ENCODE measurements at places on chromosomes 7 and 10. TPM values are rescaled to one million over a fixed set of nuclear protein-coding genes. Genes with fewer than 3 reads are reported as not detected.

The CASP2 gene
- 53.1 TPM for polyA plus RNA-seq

The ELFN1 gene
- 17.9 TPM for polyA plus RNA-seq

The FAM25A gene
- not detected for polyA plus RNA-seq

The TOMM7 gene
- 357 TPM for polyA plus RNA-seq

The NAT16 gene
- 0.08 TPM for polyA plus RNA-seq

The ITGB8 gene
- polyA plus RNA-seq: 39.6 TPM

The MYO1G gene
- polyA plus RNA-seq: 0.70 TPM

The CPN1 gene
- 3.0 TPM for polyA plus RNA-seq

The FANK1 gene
- polyA plus RNA-seq: 11.0 TPM

The HOXA7 gene
- 24.3 TPM for polyA plus RNA-seq

The ANXA11 gene
- 130 TPM for polyA plus RNA-seq

The KCNK18 gene
- not detected for polyA plus RNA-seq

The NACAD gene
- 9.3 TPM for polyA plus RNA-seq

- DNase-seq: no peak
Observed at GRCh38 chr10:57654856-57655255, 612.8 kb downstream of the IPMK start.

- DNase-seq: no peak
Observed at GRCh38 chr7:16652240-16652583, 6.2 kb downstream of the BZW2 start.

DNA sequence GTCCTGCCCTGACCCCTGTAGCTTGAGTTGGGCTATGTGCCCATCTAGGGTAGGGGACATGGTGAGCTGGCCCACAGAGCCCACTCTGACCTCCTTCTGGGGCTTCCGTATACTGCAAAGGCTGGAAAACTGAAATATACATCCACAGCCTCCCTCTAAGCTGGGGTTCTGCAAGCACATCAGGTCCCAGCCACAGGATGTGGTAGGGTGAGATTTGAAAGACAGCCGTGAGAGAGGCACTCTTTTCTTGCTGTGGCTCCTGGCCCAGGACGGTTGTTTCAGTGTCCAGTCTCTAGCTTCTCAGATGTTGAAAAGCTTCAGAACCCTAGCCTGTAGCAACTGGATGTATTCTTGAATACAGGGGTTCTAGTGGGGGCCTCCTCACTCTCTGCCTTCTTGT, 60.1 kb upstream of the ADRB1 start:
- no peak for DNase-seq

DNA sequence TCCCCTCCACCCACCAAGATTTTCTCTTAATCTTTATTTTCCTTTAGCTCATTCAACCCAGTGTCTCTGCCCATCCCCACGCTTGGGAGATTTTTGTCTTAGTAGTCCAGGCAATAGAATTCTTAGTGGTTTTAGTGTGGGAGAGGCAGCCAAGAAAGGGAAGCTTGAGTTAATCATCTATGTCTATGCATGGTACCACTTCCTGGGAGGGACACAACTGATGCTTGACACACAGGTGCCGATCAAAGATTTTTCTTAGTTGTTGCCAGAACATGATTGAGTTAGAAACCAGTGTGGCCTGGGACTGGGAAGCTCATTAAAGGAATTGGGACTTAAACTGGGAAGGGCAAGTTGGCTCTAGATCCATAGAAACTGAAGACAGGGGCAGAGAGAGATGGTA, 3.1 kb downstream of the STRA8 start:
- no peak for DNase-seq

- no peak for DNase-seq
Observed at GRCh38 chr10:113939212-113939860, 84.9 kb downstream of the NHLRC2 start.

DNA sequence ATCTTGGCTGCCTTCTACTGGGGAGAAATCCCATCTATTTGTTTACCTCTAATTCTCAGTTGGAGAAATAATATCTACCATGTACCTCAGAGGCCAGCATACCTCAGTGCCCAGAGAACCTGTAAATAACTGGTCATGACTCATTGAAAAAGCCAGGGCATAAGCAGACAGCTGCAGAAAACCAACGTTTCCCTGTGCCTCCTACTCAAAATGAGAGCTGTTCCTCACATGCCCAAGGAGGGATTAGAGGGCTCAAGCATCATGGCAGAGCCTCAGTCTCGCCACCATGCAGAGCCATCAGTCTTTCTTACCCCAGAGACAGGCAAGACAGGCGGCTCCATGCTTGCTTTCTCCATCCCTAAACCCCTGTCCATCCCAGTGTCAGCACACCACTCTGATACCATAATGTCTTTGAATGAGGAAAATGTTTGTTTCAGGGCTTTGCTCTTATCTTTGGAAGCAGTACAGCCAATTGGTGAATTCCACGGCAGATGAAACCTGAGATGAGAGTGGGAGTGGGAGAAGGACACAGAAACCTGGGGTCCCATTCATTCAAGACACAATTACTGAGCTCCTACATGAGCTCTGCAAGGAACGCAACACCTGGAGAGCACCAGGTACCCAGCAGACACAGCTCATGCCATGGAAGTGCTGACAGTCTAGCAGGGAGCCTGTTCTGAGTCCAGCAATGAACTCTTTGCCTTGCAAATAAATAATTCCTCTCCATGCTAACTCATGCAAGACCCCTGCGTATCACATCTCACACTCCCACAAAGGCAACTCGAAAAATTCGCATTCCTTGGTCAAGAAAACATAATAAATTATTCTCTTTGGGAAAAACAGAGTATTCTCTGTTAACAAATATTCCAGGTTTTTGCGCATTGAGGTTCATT, 21.1 kb downstream of the PON1 start:
- DNase-seq: peak; percentile 49

DNA sequence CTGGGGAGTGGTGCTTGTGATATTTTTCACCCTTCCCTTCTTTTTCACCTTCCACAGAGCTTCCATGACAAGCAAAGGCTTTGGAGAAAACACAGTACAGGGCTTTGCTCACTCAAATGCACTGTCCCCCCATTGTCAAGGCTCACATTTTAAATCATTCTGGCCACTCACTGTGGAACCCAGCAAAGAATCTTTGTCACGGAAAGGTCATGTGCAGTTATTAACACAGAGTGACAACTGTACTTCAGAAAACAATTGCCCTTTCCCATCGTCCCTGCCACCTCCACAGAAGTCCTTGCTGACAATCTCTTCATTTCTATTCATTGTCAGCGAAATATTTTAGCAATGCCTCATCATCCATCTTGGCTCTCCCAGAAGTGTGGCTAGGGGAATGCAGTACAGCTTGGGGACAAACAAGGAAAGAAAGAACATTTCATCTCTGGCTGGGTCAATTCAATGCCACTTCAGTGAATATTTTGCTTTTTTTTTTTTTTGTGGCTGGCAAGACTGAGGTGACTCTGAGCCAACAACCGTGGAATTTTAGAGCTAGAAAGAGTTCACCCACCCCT, 851.0 kb downstream of the KCNMA1 start:
- no peak for DNase-seq

DNA sequence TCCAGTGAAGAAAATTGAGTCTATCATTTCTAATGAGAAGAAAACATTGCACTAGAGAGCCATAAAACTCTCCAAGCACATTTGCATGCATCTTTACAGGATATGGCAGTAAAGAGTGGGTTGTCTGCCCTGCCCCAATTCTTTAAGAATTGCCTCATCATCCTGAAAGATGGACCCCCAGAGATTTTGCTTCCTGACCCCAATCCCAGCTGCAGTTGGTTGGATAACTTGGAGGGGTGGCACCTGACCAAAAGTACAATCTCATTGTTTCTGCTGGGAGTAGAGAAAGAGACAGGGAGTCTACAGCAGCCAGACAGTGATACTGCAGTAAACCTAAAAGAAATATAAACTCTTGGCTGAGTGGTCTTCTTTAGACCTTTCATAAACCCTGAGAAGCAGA, 49.1 kb upstream of the ADCY1 start:
- no peak for DNase-seq

- DNase-seq: no peak
Observed at GRCh38 chr7:148395990-148396716, 194.4 kb upstream of the C7orf33 start.

DNA sequence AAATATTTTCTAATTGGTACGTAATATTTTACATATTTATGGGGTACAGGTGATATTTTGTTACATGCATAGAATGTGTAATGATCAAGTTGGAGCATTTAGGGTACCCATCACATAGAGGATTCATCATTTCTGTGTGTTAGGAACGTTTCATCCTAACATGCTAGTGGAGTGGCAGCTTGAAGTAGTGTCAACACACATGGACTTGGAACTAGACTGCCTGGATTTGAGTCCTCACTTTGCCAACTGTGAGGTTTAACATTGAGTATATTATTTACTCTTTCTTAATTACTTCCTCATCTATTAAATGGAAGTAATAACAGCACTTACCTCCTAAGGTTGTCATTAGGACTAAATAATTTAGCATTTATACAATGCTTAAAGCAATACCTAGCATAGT, 241.9 kb downstream of the PLXDC2 start:
- DNase-seq: no peak

GRCh38 chr10:97563337-97563736, 9.2 kb upstream of the ANKRD2 start:
- no peak for DNase-seq

DNA sequence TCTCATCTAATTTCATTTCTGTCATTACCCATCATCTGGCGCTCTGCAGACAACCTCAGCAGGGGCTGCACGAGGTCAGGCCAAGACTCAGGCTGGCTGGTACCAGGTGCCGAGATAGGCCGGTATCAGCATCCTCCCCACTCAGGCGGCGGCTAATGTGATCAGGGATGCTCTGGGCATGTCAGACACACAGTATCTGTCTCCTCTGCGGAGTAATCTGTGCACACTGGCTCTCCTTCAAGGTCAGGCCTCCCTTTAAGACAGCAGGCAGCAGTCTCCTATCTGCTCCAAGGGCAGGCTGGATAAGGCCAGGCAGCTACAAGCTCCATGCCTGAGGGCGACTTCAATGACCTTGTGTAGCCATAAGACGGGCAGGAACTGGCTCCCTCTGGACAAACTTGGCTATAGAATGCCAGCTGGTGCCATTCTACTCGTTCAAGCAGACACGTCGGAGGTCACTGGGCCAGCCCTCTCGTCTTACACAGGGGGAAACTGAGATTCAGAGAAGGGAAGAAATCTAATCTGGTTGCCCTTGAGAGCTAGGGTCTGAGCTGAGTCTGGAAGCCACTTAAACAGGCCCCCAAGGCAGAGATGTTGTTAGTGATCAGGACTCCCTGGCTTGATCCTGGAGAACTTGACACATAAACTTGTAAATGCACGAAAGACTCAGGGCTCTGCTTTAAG, 59.3 kb downstream of the ARHGAP22 start:
- DNase-seq: no peak

- no peak for DNase-seq
Observed at GRCh38 chr10:13400196-13400965, 52.3 kb upstream of the SEPHS1 start.

DNA sequence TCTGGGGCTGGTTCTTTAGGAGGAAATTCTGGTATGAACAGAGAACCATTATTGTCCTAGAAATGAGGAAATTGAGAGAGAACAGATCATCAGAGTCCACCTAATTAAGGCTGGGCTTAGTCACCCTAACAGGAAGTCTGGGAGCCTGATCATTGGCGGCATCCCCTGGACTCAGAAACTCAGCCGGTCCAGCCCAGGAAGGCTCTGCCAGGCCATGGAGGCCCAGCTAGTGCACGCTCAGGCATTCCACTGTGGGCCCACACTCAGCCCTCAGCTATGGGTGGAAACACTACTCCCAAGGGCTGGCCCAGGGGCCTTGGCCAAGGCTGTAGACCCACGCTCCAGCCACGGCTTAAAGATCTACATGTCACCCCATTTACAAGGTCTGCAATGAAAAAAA, 109.2 kb downstream of the PTPN20 start:
- DNase-seq: no peak

DNA sequence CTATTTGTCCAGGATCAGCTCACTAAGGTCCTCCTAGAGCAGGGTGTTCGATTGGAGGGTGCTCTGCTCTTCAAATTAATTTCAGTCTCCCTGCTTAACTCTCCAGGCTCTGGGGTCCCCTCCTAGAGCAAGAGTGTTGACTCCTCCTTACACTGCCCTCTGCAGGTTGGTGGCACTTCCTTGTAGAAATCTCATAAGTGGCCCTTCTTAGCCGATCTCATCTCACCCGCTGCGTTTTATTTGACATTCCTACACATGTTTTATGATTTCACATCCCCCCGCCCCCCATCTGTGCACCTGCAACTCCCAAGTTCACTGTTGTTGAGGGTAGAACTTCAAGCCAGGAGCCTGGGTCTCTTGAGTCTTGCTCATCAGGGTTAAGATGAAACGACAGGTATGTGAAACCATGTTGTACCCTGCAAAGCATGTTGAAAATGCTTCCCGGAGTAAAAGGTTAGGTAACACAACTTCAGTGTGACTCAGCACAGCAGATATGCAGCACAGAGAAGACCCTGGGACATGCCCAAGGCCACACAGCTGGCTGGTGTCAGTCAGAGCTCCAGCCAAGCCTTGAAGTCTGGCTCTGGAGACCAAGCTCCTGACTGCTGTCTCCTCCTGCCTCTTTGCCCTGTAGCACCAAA, 171.2 kb downstream of the PRKAG2 start:
- no peak for DNase-seq

DNA sequence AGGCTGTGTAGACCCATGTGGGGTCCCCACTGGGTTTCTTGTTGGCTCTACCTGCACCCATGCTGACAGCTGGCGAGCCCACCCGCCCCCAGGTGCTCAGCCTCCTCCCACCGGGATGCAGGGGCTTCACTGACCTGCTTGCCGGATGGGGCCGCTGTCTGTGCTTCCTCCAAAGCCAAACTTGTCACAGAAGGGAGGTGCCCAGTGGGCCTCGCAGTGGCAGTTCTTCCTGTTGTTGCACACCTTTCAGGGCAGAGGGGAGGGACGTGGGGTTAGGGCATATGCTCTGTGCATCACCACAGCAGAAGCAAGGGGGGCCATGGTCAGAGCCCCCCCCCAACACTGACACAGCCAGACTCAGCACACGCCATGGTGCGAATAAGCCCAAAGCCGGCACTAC, 146.5 kb downstream of the FANK1 start:
- no peak for DNase-seq

DNA sequence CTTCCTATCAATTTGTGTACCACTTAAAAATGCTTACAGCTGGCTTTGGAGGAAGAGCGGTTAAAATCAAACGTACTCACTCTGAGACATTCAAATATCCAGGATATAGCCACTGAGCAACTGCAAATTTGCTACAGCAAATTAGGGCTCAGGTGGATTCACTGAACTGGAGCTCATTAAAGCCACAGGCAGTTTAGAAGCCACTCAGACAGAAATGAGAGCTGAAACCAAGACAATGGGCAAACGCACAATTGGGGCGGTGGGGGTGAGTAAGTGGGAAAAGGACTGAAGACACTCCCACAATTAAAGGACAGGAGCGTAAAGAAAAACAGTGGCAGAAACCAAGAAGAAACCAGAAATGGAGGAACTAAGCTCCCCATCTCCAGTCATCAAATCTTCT, 20.5 kb downstream of the MPP7 start:
- no peak for DNase-seq

DNA sequence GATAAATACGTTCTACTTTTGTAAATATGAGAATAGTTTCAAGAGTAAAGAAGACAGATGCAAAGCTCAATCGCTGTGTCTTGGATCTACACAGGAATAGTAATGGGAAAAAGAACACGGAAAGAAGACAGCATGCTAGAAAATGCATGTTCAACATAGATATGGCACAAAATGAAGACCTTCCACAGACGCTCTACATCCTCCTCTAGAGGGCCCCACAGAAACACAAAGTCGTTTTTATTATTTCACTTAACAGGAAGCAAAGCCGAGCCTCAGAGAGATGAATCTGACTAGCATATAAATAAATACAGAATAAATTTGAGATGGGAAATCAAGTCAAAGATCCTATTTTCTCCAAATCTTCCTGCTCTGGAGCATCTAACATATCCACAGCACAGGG, 292.6 kb downstream of the PARD3 start:
- no peak for DNase-seq

GRCh38 chr10:12605580-12606405, 256.4 kb downstream of the CAMK1D start:
- no peak for DNase-seq

All from renal cortex interstitium (tissue), 15 donors.